ENCODE measurements at places on chromosomes 12 and 14. TPM values are rescaled to one million over a fixed set of nuclear protein-coding genes. Genes with fewer than 3 reads are reported as not detected.

DNA sequence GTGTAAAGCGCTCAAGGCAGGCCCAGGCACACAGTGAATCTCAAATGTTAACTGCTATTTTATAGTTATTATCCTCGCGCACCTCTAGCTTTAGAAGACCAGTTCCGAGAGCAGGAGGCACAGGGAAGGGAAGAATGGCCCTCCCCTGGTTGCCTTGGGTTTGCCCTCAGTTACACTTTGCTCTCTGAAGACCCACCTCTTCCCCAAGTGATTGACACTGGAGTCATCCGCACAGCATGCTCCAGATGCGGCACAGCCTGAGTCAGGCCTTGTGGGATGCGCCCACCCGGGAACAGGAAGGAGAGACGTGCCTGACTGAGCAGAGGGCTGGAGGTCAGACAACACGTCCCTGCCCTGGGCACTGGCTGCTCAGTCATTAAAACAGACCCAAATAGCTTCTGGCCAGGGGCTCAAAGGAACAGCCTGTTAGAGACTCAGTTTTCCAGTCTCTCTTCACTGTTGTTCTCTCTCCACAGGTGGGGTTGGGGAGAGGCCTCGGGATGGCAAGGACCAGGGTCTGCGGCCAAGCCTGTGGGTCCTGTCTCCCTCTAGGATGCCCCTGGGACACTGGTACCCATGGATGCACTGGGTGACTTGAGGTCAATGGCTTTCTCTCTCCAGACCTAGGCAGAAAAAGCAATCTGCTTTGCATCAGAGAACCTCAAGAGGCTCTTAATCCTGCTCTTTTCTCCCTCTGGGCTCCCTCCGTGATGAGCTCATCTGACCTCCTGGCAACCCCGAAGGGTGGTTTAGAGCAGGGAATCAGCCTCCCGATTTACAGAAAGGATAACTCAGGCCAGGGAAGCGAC is 13.6 kb upstream of the MLXIP start:
- DNase-seq: no peak

Gene SOAT2
- total RNA-seq: 0.74 TPM

DNA sequence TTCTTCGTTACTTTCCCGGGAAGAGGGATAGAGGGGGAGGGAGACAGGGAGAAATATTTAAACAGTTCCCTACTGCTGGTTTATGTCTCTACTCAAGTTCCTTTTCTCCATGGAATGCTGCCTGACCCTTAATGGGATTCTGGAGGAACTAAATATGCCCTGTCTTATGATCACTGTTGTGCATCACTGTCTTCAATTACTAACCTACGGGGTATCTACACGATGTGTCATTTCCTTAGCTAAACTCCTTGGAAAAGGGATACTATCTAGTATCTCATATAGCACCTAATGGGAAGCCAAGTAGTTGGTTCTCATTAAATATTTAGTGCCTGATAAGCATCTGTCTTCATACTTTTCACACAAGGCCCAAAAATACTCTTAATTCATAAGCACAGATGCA is 37.5 kb upstream of the FBLN5 start:
- DNase-seq: no peak

DNA sequence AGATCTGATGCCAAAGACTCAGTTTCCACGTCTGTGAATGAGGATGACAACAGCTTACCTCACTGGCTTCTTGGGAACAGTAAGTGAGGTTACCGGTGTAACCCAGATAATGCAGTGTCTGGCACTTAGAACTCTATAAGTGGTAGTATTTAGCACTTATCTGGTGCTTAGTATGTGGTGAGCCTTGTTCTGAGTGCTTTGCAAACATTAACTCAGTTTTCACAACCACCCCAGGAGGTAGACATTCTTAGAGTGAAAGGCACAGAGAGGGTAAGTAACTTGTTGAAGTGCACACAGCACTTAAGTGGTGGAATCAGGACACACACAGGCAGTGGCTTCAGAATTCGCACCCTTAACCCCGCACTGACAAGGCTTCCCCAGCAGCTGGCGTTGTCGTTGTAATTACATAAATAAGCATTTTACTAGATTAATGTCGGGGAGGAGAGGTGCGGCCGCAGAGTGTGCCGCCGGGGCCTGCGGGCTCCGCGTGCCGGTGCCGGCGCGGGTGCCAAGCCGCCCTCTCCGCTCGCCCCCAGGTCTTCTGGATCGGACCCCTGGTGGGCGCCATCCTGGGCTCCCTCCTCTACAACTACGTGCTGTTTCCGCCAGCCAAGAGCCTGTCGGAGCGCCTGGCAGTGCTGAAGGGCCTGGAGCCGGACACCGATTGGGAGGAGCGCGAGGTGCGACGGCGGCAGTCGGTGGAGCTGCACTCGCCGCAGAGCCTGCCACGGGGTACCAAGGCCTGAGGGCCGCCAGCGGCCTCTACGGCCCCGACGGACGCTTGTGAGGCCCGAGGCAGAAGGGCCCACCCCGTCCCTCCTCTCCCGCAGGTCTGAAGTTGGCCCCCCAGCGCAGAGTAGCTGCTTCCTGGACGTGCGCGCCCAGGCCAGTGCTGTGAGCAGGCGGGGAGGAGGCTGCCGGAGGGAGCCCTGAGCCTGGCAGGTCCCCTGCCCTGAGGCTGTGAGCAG is 4.6 kb downstream of the AQP2 start:
- no peak for DNase-seq

DNA sequence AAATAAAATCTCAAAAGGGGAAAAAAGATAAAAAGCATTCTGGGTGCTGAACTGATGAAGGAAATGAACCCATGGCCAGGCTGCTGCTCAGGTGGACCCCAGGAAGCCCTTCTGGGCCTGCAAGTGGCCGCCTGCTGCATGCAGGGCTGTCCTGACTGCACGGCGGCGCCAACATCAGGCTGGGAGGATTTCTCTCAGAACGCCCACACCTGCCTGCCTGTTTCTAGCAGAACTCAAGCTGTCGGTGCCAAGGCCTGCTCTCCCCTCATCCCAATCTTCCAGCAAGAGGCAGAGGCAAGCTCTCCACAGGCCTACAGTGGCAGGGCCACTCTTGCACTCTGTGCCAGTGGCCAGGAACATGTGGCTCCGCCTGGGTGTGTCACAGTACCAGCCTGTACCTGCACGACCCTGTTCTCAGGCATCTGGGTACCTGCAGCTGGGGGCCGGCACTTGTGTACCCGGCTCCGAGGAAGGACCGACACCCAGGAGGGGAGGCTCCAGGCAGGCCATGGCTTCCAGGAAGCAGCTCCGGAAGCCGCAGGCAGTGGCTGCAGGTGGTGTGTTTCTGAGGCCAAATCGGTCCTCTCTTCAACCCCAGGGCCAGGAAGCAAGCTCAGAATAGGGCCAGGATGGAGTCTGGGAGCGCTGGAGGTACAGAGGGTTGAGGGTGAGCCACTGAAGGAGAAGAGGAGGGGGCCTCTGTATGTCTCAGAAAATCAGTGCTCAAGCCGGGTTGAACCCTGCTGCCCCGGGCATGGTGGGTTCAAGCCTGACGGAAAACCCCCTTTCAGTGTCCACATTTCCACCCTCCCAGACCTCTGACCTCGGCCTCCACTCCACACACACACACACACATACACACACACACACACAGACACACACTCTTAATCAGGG is 2.5 kb upstream of the INF2 start:
- DNase-seq: no peak

- DNase-seq: no peak
These were observed 5.5 kb upstream of the LMNTD1 start for GRCh38 chr12:25558586-25558985.

- no peak for DNase-seq
These were observed 153.2 kb upstream of the DDHD1 start for GRCh38 chr14:53306267-53306721.

- DNase-seq: no peak
These were observed 28.2 kb upstream of the LRP1-AS start for GRCh38 chr12:57175428-57176138.
